ENCODE measurements at places on chromosomes 5 and 9.

GRCh38 chr5:163846512-163846911 lies 341.1 kb downstream of the MAT2B start:
- no peak for DNase-seq

- DNase-seq, result no peak
Measured at GRCh38 chr5:143313298-143313852, 90.1 kb downstream of the NR3C1 start.

- peak; percentile 11 for DNase-seq
Measured at GRCh38 chr5:115069087-115069968, 100.4 kb downstream of the TRIM36 start.

DNA sequence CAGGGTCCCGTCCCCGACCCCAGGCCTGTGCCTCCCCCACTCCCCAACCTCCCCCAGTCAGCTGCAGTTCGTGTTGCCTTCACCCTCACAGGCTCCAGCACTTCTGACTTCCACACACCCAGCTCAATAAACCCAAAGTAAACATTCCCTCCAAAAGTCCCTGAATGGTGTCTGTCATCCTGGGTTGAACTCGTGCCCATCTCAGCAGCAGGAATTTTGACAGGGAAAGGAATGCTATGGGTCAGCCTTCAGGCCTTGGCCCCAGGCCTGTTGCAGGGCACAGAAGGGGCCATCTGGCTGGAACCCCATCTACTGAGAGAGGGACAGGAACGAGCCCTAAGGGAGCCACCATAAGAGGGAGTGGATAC lies 29.6 kb upstream of the CNOT6 start:
- no peak for DNase-seq

GRCh38 chr9:34962546-34962945 lies 4.5 kb downstream of the PHF24 start:
- no peak for DNase-seq

DNA sequence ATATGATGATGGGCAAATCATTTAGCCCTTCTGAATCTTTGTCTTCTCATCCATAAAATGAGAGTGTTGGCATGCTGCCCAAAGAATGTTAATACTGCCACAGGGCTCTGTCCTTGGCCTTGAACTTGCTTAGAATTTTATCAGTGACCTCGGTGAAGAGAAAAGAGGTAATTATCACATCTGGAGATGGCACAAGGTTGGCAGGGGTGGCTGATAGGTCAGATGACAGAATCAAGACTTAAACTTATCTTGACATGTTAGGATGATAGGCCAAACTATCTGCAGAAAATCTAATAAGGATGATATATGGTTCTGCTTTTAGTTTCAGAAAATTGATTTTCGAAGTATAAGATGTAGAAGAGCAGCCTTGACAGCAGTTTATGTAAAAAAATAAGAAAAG lies 599.1 kb upstream of the CLINT1 start:
- DNase-seq, result no peak

GRCh38 chr9:95218773-95219172 lies 98.7 kb downstream of the FANCC start:
- DNase-seq, result no peak

- DNase-seq, result peak; percentile 18
Measured at GRCh38 chr5:33526755-33527154, 86.0 kb downstream of the TARS1 start.

DNA sequence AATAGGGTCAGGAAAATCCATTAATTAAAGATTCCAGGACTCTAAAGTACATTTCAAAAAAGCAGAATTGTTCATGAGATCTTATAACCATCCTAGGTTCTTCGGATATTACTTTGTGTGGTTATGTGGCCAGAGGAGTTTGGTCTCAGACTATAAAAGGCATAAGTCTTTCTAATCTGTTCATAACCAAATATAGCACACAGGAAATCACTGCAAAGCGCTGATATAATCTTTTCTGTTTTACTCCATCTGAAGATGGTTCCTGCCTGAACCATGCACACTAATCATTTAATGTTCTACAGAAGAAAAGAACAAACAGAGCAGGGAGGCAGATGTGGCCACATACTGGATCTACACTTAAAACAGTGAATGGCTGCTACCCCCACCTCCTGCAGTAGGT lies 182.8 kb downstream of the SEMA5A start:
- DNase-seq, result no peak

DNA sequence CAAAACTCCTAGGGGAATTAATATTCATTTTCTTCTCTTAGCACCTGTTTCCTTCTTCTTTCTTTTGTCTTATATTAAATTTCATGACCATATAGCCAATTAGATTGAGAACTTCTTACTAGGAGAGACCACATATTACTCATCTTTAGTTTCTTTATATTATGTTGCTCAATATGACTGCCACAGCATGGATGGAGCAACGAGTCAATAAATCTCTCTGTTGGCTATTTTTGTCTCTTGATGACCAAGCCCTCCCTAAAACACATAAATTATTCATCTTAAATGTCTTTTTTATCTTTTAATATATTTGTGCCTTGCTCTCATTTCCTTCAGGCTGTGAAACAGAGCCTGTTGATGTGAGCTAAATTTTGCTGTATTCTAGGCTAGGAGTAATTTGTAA lies 123.0 kb downstream of the ADAMTSL1 start:
- DNase-seq, result no peak

DNA sequence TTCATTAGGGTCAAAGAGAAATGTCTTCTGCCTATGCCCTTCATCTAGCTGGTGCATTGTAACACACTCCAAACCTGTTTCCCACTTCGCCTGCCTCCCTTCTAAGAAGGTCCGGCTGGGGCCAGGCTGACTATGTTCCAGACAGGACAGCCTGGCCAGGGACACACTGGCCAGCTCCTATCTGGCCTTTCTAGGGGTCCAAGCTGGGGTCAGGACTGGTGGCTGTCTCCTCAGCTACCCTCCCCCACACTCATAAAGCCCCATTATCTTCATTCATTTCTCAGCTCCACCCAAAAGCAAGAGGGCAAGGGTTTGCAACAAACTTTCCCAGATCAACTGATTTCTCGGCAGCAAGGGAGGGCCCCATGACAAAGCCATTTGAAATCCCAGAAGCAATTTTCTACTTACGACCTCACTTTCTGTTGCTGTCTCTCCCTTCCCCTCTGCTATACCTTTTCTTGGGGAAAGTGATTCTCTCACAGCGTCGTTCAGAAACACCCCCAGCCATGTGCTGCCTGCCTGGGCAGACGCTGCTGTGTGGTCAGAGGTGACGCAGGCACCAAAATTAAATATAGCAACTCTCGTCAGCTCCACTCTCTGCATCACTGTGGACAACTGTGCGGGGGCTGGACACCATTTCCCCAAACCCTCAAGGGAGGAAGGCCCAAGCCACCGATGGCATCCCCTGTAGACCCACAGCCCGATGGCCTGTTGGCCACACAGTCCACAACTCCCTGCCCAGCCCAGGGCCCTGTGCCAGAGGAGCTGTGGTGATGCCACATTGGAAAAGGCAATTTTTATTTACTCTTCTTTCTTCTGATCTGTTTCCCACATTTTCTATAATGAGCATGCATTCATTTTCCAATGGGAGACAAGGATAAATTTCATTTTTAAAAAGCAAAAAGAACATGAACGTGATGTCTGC lies 6.1 kb downstream of the IL13 start:
- DNase-seq, result no peak

GRCh38 chr5:141465351-141465750 lies 10.4 kb upstream of the PCDHGC3 start:
- no peak for DNase-seq

DNA sequence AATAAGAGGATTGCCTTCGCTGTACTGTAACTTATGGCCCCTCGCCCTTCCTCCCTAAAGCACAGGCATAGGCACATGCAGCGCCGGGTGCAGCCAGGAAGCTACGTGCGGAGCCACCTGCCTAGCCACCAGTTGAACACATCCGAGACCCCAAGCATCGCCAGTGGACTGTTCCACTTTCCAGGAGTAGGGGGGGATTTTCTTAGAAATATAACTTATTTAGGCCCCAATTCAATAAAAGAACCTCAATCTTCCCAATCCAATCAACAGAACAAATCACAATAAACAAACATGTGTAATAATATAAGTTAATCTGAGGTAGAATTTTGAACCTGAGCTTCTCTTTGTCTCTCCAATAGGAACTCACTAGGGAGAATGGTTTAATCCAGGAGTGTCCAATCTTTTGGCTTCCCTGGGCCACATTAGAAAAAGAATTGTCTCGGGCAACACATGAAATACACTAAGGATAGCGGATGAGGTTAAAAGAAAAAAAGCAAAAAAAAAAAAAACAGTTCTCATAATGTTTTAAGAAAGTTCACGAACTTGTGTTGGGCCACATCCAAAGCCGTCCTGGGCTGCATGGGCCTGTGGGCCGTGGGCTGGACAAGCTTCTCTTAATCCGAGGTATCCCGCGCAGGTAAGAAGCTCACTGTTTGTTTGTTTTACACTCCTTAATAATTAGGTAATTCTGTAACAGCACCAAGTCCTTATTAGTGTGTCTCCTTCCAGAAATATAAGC lies 22.0 kb upstream of the NIPBL start:
- DNase-seq, result no peak

DNA sequence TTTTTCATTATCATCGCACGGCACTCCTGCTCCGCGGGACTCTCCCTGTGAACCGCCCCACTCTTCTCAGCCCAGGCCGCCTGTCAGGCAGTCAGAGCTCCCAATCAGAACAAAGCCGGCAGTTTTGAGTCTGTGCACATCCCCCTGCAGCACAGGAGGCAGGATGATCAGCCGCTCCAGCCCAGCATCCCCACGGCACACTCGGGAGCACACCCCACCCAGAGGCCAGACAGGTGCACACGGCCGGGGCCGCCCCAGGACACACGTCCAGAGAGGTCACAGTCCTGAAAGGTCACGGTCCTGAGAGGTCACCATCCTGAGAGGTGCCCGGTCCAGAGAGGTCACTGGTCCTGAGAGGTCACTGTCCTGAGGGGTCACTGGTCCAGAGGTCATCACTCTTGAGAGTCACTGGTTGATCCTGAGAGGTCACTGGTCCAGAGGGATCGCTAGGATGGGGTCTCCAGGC lies 8.4 kb downstream of the TPPP start:
- no peak for DNase-seq

DNA sequence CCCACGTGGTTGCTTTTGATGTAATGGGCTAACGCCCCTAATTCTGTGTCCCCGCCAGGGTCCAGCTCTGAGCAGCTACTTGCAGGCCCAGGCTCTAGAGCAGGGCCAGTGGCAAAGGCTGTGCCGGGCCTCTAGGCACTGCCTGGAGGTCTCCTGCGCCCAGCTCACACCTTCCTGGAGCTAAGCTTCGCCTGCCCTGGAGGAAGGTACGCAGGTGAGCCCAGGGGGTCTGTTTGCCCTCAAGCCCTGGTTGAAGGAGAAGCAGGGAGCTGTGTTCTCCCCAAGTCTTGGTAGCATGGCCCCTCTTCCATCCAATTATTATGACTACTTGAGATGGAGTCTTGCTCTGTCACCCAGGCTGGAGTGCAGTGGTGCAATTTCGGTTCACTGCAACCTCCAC lies 5.2 kb upstream of the LMX1B start:
- DNase-seq, result no peak

- DNase-seq, result no peak
Measured at GRCh38 chr9:22343218-22343611, 103.4 kb upstream of the DMRTA1 start.

GRCh38 chr9:131732636-131733289 lies 7.1 kb downstream of the RAPGEF1 start:
- DNase-seq, result no peak

- DNase-seq, result no peak
Measured at GRCh38 chr9:133993635-133994253, 1.6 kb upstream of the VAV2 start.

DNA sequence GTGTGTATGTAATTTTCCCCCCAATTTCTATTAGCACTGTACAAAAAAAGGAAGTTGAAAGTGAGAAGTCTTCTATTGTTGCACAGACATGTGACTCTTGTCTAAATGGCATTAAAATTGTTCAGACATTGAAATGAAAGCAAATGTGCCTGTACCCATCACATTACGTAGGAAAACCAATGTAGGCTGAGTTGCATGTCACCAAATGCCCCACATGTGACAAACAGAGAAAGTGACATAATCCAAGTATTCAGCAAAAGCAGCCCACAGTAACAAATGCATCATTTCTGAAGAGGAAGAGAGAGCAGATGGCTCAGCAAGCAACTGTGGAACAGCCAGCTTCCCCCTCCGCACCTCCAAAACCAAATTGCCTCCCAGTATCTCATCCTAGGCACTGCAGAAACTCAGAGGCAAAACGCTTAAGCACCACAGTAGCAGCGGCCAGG lies 161.5 kb upstream of the NR4A3 start:
- DNase-seq, result no peak

- DNase-seq, result no peak
Measured at GRCh38 chr5:39064450-39064849, 9.7 kb downstream of the RICTOR start.

- DNase-seq, result no peak
Measured at GRCh38 chr9:27940535-27940934, 367.3 kb upstream of the C9orf72 start.

DNA sequence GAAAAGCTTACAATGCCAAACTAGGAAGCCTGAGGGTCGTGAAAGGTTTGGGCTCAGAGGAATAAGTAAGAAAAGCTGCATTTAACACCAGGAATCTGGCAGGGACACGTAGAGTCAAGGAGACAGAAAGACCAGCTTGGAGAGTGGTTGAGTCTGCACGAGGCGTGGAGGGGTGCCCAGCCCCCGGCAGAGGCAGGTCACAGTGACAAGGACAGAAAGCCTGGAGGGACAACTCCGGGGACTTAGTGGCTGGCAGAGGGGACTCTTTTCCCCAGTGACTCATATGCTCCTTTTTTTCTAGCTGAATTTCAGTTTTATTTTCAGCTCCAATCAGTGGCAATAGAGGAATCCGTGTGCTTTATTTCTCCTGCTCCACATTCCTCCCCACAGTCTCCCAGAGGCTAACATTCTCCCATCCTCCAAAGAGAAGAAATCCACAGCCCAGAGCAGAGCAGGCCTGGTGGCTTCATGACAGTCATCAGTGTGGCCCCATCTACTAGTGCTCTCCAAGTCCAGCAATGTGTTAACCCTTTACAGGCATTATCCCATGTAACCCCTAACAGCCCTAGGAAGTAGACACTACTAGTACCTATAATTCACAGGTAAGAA lies 80.7 kb downstream of the KCNIP1 start:
- DNase-seq, result no peak

GRCh38 chr5:90185897-90186468 lies 223.6 kb downstream of the CETN3 start:
- DNase-seq, result no peak

DNA sequence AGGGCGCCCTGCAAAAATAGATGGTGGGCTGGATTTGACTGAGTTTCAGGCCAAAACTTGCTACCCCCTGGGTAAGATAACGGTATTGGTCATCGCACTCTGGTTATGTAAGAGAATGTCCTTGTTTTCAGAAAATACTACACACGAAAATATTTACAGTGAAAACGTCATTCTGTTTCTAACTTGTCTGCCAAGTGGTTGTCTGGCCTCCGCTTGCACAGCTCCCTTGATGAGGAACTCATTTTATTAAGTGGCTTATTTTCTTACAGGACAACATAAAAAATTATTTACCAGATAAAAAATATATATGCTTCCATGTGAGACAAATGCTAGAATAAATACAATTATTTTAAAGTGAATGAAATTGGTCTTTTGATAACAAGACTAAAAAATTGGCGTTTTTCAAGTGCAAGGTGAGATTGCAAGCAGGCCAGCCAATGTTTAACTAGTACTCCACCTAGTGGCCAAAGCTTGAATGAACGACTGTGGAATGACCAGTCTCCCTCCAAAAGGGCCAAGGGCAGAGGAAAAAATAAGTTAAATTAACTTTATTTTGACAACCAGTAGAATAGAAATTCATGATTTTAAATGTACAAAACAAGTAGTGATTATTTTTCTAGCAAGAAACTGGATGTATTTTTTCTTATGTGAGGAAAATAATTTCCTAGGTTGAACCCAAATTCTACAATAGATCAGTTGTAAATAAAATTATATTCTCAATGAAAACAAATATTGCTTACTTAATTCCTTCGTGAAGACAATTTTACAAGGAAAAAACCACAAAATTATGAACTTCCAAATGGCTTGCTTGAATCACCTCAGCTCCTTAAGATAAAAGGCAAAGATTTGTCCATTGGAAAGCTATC lies 93.2 kb downstream of the ZFAND5 start:
- DNase-seq, result peak; percentile 39

Measured in NCI-H1105 (cell line).